Stimulated activated CD8-positive, alpha-beta memory T cell treated with anti-CD3 and anti-CD28 coated beads, Interleukin-4, amount 100 ng/mL, for 4 hours (primary cell): ENCODE measurements at places on chromosomes 3 and 15.

- no peak for DNase-seq
These were observed 290.5 kb downstream of the NAALADL2 start for GRCh38 chr3:175149675-175150074.

DNA sequence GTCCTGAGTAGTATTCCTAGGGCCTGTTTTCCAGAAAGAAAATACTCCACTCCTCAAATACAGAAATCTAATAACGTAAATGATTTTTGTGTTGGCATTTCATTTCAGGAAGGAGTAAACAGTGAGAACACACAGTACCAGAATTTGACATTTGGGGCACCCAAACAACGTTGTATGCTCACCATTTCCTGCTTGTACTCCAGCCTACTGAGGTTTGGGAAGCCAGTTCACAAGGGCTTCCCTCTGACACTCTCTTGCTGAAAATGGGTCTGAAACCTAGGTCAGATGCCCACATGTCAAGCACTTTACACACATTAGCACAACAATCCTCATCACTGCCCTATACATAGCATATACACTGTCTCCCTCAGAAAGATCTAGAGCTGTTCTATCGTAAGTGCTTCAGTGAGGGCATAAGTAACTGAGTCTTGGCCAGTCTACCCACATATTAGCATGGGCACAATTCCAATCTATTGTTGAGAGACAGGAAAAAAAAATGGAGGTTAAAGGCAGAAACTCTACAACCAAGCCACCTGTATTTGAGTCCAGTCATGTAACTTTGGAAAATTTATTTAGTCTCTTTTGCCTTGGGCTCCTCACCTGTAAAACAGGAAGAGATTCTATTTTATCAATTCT lies 43.5 kb upstream of the RSL24D1 start:
- DNase-seq, result no peak

- DNase-seq, result no peak
These were observed 26.3 kb downstream of the BMF start for GRCh38 chr15:40082195-40082883.

- DNase-seq, result no peak
These were observed 39.0 kb downstream of the MECOM start for GRCh38 chr3:169624533-169624972.

DNA sequence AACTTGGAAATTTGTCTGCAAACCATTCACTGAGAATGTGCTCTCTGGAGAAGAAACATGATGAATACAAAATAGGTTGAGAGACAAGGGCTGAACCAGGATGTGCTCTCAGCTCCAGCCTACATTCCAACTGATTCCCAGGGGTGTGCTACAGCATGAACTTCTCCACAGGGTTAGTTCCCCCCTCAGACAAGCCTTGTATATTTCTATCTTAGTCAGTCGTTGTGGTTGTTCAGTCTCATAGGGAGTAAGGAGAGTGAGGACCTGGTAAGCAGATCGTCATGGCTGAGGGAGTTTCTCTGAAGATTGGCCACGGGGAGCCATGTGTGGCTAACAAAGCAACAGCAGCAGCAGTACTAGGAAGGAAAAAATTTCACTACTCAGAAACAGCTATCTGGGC lies 919.7 kb upstream of the CADM2 start:
- DNase-seq, result no peak

DNA sequence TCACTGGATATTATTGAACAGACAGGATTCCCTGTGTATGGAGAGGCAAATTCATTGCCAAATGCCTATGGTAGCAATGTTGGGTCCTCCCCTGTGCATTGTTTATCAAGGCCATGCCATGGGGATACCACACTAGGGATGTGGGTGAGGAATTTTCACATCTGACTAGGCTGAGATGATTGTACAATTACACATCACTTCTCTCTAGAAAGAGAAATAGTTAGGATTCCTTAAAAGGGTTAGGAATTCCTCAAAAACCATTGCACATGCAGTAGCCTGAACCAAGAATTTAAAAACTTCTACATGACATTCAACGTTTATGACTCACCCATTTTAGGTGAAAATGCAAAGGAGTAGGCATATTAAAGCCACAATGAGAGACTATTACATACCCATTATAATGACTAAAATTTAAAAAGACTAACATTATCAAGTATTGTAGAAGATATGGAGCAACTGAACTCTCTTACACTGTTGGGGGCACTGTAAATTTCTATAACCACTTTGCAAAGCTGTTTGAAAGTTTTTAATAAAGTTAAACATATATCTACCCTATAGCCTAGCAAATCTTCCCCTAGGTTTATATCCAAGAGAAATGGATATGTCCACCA lies 175.9 kb downstream of the THRB start:
- no peak for DNase-seq

GRCh38 chr3:27869152-27869551 lies 147.0 kb upstream of the EOMES start:
- no peak for DNase-seq

DNA sequence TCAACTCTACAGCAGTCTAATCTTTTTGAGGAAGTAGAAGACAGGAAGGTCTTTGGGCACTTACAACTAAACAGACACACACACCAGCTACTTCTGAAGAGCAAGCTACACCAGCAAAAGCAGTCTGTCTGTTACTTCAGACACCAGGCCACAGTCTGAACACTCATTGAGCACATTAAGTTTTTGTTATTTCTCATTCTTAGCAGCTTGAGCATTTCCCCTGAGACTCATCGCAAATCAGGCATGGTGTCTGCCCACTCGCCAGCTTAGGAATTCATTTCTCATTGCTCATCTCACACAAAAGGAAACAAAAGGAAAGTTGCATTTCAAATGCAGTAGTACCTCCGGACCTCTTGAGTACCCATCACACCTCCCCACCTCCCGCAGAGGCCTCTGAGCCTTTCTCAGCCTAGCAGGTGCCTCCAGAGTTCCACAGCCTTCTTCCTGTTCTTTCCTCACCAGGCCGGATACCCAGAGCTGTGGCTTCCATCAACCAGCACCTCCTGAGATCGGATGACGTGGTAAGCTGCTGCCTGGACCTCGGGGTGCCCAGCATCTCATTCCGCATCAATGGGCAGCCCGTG lies 302.0 kb downstream of the RYR3 start:
- DNase-seq, result no peak

GRCh38 chr3:18284716-18285115 lies 140.4 kb downstream of the SATB1 start:
- no peak for DNase-seq

- DNase-seq, result no peak
These were observed 997.2 kb downstream of the TUSC7 start for GRCh38 chr3:117706756-117707155.

DNA sequence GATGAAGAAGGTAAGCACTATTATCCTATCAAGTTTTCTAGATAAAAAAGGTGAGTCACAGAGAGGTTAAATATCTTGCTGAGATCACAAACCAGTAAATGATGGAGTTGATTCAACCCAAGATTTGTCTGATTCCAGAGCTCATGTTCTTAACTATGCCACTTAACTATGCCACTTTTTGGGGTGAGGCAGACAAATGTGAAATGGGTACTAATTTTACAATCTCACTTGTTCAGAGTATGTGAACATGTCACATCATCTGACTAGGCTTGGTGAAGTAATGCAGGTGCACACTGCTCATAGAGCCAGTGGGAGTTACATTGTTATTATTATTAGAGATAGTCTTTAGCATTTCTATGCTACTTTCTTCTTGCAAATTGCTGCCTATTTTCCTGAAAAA lies 2.0 kb downstream of the DRD3 start:
- DNase-seq, result no peak

DNA sequence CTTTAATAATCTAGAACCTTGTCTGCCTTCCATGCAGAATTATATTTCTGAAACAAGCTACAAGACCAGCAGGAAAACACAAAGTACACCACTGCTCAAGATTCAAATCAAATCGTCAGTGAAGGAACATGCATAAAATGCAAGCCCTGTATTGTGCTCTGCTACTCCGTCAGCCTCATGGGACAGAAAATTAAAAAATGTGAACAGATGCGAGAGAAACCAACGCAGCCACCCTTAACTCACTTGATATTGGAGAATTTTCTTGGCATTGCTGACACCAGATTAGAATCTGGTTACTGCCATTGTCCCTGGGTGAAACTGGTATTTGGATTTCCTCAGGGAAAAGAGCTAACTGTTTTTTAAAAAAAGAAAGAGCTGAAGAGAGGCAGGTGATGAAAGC lies 23.6 kb downstream of the ANXA2 start:
- DNase-seq, result no peak

DNA sequence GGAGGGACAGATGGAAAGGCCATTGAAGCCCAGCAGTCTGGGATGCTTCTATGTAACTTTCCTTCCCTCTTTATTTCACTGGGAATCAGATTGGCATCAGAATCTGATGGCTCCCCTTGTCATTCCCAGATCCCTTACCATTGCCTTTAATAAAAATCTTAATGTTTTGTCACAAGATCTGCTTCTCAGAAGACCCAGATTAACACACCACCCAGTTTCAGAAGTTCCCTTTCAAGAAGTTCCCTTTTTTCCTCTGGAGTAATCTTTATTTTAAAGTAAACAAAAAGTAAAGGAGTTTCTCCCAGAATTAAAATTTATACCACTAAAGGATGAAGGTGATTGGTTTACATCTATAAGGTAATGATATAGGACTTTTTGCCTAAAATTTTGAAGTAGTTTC lies 76.4 kb downstream of the UBR1 start:
- DNase-seq, result no peak

DNA sequence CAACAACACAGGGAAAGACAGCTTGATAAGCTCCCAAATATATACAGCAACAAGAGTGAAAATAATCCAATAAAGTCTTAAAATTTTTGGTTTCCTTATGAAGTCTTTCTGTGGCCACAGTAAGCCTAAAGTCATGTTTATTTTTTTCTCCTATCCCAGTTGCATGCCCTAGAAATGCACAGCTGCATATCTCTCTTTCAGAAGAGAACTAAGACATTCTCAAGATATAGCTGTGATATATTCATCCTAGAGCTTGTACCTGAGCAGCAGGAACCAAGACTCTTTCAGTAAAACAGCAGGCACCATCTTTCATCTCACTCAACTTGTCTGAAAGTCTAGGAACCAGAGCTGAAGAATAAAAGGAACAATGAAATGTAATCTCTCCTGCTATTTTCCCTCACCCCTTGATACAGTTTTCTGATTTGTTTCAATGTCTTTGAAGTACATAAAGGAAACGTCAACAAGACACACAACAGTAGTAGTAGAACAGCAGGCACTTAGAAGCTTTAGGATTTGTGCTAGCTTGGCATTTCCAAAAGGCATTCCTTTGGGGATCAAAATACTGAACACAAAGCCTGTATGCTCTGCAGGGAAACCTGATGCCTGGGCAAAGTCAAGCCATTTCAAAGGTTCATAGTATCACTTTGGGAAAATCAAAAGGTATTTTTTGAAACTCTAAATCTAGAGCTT lies 536.8 kb downstream of the PYDC2 start:
- no peak for DNase-seq

GRCh38 chr15:64651601-64652191 lies 123.7 kb downstream of the RBPMS2 start:
- no peak for DNase-seq
